ENCODE measurements at places on chromosomes 7 and 10. TPM values are rescaled to one million over a fixed set of nuclear protein-coding genes. Genes with fewer than 3 reads are reported as not detected.

TRPV5 gene
- polyA plus RNA-seq, result not detected

DGKI gene
- 0.03 TPM for polyA plus RNA-seq

TMEM236 gene
- 0.06 TPM for polyA plus RNA-seq

DYDC1 gene
- not detected for polyA plus RNA-seq

PGAM2 gene
- not detected for polyA plus RNA-seq

CTAGE4 gene
- polyA plus RNA-seq, result 1.5 TPM

LBX1 gene
- polyA plus RNA-seq, result not detected

STX1A gene
- polyA plus RNA-seq, result 30.5 TPM

C10orf62 gene
- 0.05 TPM for polyA plus RNA-seq

TMEM176A gene
- polyA plus RNA-seq, result not detected

TMEM184A gene
- polyA plus RNA-seq, result 5.5 TPM

SPDYE2B gene
- not detected for polyA plus RNA-seq

STEAP4 gene
- 0.01 TPM for polyA plus RNA-seq

STEAP1B gene
- polyA plus RNA-seq, result 0.26 TPM

XRCC2 gene
- polyA plus RNA-seq, result 3.7 TPM

CASD1 gene
- 3.1 TPM for polyA plus RNA-seq

OPN4 gene
- polyA plus RNA-seq, result not detected

KLF14 gene
- polyA plus RNA-seq, result not detected

RADIL gene
- polyA plus RNA-seq, result 0.17 TPM

FBXO24 gene
- 0.44 TPM for polyA plus RNA-seq

SCART1 gene
- 0.67 TPM for polyA plus RNA-seq

PLAU gene
- 269 TPM for polyA plus RNA-seq

SLC39A12 gene
- not detected for polyA plus RNA-seq

NXPH1 gene
- polyA plus RNA-seq, result not detected

GTF2IRD2 gene
- polyA plus RNA-seq, result 4.1 TPM

MBLAC1 gene
- 1.0 TPM for polyA plus RNA-seq

AKR1B15 gene
- not detected for polyA plus RNA-seq

MINPP1 gene
- 9.6 TPM for polyA plus RNA-seq

GIMAP6 gene
- polyA plus RNA-seq, result not detected

DENND2A gene
- polyA plus RNA-seq, result 0.25 TPM
